Right cardiac atrium (tissue), 5 donors: ENCODE measurements at places on chromosomes 6 and 20.
A peak's percentile ranks its signal among the peaks of the same experiment; 100 is the strongest.

GRCh38 chr6:44041461-44042260 is 85.6 kb downstream of the MRPL14 start:
- no peak for DNase-seq

DNA sequence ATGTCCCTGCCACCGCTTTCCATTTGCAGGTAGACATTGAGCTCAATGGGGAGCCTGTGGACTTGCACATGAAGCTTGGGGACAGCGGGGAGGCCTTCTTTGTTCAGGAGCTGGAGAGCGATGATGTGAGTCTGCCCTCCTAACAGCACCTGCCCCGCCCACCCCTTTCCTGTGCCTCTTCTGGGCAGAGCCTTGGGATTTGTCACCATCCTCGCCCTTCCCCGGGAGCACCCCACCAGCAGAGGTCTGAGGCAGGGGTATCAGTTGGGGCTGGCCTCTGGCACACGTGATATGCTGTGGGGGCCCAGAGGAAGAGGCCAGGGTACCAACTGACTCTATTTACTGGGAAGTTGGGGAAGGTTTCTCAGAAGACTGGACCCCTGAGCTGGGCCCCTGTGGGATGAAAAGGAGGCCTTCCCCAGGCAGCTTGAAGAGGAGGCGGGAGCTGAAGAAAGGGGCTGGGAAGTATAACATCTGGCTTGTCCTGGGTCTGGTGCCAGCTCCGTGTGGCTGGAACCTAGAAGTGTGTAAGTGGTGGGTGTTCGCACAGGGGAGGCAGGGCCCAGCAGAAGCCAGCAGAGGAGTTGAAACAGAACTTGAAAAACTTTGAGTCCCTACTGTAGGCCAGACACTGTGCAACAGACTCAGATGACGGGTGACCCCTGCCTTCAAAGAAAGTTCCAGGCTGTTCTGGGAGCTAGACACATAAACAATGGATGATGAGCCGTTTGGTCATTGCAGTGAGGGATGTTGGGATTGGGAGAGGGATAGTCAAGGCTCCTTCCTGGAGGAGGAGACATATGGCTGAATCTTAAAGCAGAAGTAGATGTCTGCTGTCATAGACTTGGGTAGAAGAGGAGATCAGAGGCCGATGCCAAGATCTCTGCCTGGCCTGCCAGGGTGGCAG is 7.2 kb downstream of the LPIN3 start:
- no peak for DNase-seq

GRCh38 chr6:20417819-20418218 is 16.1 kb downstream of the E2F3 start:
- no peak for DNase-seq

GRCh38 chr6:151389618-151390275 is 1.6 kb downstream of the ZBTB2 start:
- DNase-seq, result peak; percentile 88

DNA sequence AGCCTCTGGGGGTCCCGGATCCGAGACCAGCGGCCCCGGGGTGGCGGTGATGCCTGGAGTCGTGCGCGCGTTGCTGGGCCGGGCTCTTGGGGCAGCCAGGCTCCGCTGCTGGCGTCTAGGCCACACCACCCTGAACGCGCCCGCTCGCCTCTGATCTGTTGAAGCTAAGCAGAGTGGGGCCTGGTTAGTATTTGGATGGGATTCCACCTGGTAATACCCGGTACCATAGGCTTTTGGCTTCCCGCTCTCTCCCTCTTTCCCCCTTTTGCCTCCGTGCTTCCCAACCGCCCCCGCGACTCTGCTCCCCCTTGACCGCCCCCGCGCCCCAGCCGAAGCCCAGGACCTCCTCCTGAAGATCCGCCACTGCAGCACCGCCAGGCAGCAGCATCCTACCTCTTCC is 1383.5 kb upstream of the DEFB115 start:
- DNase-seq, result peak; percentile 85

DNA sequence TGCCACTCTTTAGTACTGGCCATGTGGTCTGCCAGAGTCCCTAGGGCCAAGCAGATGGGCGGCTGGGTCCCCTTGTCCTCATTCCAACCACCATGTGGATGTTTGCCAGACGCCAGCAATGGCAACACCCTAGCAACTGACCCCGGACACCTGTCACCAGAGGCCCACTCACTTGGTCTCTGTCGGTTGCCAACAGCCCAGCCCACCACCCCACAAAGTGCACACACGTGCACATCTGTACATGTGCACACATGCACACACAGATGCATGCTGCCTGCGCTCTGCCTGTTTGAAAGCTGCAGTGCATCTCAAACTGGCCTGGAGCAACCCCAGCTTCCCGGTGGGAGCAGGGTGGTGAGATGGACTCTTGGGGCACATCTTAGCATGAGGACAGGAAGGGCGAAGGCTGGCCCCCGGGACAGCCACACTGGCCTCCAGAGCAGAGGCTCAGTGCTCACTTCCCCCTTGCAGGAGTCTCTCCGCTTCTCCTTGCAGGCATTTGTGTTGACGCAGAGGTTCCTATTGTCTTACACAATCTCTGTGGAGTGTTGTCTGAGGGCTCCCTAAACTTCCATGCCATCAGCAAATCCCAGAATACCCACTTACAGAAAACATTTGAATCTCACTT is 54.0 kb downstream of the PSMG4 start:
- DNase-seq, result no peak

DNA sequence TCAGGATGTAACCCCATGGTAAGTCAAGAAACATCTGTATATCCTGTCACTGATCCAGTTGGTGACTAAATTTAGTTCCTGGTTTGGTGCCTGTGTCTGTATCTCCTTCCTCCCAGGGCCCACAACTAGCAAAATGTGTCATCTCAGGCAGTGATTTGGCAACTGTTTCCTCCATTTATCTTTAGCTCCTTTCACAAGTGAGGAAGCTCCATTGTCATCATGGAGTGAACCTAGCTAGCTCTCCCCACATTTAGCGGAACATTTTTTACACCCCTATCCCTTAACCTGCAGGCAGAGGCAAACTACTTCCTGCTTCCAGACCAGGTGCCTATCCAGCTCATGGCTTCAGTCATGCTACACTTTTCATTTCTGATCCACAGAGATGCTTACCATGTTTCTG is 99.5 kb downstream of the IPCEF1 start:
- no peak for DNase-seq

DNA sequence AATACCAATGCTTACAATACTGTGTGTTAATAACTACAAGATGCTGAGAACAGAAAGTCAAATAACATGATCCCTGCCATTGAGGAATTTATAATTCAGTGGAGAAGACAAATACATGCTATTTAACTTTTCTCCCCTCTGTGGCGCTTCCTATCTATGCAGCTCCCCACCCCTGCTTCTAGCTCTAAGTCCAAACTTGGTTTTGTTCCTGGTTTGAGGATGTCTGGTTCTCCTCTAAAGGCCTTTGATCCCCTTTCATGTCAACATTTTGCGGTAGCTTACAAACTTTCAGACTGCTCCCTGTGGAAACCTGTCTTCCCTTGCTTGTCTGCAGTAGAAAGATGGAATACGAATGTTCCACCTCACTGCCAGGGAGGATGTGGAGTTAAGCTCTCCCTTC is 18.4 kb upstream of the REPS1 start:
- no peak for DNase-seq

DNA sequence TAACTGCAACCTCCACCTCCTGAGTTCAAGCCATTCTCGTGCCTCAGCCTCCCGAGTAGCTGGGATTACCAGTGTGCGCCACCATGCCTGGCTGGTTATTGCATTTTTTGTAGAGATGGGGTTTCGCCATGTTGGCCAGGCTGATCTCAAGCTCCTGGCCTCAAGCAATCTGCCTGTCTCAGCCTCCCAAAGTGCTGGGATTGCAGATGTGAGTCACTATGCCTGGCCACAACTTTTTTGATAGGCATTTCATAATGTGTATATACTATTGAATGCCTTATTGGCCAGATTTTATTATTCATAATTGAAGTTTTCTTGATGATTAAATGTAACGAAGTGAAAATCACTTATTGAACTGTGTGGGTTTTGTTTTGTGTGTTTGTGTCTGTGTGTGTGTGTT is 27.9 kb downstream of the FIG4 start:
- DNase-seq, result no peak

DNA sequence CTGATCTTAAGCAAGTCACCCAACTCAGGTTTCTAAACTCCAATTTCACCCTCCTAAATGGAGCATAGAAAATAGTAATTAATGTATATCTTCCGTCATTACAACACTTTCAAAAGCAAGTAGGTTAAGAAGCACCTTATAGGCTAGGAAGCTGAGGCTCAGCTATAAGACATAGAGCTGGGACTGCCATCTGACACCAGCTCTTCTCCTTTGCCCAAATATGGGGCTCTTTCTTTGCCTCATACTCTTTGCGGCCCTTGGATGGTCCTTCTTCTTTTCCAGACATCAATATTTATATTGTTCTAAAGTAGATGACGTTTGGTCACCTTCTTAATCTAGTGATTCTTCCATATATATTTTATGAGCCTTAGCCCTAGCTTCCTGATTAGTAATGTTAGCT is 413.2 kb downstream of the LMBRD1 start:
- DNase-seq, result no peak

DNA sequence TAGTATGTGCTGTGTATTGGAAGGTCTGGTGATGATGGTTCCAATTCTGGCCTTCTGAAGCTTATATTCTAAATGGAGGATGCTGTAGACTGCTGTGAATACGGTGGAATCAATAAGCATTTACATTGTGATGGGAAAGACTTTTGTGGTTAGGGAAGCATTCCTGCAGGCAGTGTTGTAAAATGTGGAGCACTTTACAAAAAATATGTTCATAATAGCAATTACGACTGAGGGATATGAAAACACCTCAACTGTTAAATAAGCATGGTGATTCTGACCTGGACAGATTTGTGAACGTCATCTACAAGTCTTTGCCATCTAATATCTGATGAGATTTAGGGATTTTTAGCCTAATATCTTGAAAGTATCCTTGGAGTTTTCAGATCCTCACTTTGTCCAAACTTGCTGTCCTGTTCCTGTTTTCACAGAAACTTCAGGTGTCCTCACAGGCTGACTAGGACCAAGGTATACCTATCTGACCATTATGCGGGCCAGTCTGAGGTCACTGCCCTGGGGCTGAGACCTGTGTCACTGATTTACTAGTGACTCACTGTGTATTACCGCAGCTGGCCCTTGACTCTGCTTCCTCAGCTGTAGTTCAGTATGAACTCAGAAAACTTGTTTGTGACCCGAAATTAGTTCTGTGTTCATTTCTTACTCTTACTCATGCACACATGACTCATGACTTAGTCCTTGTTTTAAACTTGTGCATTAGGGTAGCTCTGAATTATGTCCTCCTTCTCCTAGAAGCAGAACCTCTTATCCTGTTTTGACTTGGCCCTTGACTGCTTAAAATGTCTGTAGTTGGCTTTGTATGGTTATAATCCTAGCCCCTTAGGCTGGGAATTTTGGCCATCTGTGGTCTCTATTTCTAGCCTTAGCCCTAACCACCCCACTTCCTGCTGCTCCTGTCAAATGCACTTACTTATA is 343.0 kb downstream of the CDKAL1 start:
- DNase-seq, result no peak

DNA sequence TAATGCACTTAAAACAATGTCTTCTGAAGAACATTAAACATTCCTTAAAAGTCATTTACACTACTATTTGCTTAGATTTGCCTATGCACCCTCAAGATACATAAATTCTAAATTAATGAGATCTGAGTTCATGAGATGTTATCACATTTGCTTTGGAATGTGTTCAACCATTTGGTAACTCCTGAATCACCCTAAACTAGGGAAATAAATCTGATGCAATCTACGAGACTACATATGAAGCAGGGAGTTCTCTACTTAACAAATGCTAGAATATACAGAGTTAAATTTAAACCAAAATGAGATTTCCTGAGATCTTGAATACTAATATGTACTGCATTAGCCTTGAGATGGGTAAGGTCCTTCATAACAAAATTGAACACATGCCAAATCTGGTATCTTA is 170.1 kb downstream of the CLIC5 start:
- no peak for DNase-seq

DNA sequence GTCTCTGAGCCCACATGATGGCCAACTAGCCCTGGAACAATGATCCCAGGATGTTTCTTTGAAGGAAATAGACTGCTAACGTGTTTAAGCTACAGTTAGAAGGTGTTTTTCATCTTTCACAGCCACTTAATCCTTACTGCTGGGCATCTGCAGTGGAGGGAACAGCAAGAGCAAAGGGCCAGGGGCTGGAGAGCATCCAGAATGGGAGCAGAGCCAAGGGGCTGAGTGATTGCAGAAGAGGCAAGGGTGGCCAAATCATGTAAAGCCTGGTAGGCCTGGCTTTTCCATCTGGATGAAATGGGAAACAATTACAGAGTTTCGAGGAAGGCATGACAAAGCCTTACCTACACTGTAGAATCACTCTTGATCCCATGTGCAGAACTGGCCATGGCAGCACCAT is 18.7 kb upstream of the LAMP5 start:
- DNase-seq, result no peak

DNA sequence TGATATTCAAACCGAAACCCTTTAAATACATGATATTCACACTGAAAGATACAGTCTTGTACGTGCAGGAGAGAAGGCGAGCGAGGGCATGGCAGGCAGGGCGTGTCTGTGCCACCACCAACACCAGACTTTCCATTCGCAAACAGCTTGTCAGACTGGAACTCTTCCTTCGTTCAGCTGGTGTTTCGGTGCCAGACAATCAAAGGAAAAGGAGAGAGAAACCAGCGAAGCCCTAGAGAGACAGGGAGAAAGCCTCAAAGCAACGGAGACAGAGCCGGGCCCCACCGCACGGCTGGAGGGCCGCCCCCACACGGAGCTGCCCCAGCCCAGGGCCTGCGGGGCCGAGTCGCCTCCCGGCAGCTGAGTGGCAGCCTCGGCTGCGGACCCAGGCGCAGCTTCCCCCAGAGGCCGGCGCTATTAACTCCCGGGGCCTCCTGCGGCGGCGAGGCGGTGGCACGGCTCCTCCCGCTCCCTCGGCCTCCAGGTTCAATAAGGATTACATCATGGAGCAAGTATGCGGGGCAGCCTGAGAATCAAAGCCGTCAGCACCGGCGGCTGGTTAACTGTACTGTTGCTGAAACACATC is 32.1 kb upstream of the NR2E1 start:
- DNase-seq, result peak; percentile 30

DNA sequence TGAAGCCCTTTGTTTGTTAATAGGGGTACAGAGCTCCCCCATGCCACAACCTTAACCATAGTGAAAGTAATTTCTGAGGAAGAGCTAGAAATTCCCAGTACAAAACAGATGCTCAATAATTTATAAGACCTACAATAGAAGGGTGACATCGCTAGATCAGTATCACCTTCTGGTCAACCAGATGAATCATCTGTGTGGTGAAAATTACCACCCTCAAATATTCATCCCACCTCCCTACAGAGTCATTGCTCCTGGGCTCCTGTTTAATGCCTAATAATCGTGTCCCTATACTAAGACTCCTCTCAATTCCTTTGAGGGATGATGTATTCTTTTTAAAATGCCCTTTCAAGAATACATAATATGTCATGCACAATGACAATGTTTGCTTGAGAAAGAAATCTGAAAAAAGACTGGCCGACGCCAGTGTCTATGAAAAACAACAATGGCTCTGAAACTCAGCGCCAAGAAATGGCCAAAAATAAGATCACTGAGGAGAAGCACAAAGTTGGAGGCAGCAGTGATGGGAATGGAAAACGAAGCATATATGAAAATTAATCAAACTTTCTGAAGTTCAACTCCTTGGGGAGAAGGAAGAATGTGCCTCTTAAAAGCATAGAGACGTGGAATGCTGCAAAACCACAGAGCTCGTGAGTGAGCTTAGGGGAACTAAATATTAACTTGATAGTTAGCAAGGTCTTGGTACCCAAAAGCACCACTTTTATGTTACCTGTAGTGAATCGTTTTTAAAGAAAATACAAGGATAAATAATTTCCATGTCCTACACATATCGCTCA is 11.0 kb upstream of the ADGRF5 start:
- no peak for DNase-seq

GRCh38 chr6:33665957-33666356 is 44.8 kb downstream of the ITPR3 start:
- DNase-seq, result no peak
